ENCODE measurements at places on chromosomes 16 and 17.
A peak's percentile ranks its signal among the peaks of the same experiment; 100 is the strongest.

- DNase-seq: no peak
These were observed 273.4 kb upstream of the TNRC6C start for GRCh38 chr17:77684803-77685798.

- no peak for DNase-seq
These were observed 22.1 kb downstream of the MRC2 start for GRCh38 chr17:62649570-62649969.

DNA sequence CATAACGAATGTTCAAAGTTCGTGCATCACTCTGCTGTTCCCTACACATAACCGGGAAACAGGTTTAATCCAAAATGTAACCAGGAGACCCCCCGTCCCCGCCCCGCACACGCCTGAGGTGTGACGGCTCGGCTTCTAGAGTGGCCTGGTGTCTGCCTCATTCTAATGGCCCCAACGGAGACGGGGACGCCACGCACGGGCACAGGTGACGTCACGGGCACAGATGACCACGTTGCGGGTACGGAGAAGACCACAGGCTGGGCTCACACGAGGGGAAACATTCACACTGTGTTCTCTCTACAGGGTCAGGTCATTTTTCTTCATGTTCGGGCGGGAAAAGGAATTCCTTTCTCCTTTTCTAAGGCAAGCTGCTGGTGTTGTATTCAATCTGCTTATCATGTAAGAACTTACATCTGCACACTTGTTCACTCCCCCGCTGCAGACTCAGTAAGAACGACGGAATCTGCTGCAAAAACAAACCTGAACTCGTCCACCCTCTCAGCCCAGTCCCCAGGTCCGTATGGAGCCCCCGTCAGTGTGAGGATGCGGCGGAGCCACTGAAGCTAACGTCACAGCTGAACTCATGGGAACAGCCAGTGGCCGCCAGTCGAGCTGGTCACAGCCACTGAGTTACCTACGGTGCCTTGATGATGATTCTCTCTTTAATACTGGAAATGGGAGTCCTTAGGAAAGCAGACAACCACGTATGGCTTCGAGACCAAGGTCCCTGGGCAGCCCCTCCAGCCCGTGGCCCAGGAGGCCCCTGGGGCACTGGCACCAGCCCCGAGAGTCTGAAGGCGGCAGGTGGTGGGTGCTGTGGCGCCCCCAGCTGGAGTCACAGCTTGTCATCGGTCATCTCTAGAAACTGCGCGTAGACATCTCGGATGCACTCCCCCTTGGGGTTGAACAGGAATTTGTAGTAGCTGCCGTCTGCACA, 32.9 kb downstream of the WDR45B start:
- DNase-seq: peak; percentile 45

DNA sequence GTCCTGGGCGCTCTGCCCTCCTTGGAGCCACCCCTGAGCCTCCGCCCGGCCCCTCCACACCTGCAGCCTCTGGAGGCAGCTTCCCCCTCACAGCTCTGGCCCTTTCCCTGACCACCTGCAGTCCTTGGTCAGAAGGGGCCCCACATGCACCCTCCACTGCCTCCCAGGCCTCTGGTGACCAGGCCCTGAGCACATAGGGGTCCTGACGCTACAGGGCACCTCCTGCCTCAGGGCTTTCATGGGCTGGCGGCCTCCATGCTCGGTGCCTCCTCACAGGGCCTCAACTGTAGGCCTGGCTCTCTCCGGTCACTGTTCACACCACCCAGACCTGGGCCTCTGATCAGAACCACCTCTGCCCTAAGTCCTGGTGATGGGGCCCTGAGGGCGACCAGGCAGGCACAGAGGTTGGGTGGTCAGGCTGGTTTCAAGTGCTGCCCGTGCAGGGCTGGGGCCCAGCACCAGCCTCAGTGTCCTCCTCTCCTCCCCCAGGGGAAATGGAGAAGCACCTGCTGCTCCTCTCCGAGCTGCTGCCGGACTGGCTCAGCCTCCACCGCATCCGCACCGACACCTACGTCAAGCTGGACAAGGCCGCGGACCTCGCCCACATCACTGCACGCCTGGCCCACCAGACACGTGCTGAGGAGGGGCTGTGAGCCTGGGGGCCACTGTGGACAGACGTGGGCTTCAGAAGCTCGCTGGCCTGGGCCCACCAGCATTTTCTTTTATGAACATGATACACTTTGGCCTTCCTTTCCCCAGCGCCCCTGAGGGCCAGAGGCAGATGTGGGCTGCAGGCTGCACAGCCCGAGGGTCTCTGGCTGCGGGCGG, 3.9 kb downstream of the APRT start:
- no peak for DNase-seq

GRCh38 chr17:76672892-76673291, 29.3 kb upstream of the ST6GALNAC1 start:
- no peak for DNase-seq

- DNase-seq: no peak
These were observed 351.1 kb downstream of the KCNJ2 start for GRCh38 chr17:70520447-70520846.

- no peak for DNase-seq
These were observed 226.3 kb downstream of the MSI2 start for GRCh38 chr17:57482657-57483056.

DNA sequence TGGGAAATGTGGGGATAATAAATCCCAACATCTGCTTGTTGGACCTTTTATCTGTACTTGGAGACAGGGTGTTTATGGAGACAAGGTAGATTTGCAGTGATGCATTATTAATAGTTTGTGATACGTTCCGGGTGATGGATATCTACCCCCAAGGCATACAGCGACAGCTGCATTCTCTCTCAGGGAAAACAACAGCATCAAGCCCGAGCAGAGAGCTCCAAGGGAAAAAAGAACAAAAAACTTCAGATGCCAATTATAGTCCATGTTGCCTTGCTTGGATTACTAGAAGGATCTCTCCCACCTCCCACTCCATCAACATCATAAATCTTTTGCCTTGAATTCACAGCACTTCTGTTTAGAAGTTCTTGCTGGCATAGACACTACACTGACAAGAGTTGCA, 187.5 kb upstream of the CDH11 start:
- peak; percentile 95 for DNase-seq

DNA sequence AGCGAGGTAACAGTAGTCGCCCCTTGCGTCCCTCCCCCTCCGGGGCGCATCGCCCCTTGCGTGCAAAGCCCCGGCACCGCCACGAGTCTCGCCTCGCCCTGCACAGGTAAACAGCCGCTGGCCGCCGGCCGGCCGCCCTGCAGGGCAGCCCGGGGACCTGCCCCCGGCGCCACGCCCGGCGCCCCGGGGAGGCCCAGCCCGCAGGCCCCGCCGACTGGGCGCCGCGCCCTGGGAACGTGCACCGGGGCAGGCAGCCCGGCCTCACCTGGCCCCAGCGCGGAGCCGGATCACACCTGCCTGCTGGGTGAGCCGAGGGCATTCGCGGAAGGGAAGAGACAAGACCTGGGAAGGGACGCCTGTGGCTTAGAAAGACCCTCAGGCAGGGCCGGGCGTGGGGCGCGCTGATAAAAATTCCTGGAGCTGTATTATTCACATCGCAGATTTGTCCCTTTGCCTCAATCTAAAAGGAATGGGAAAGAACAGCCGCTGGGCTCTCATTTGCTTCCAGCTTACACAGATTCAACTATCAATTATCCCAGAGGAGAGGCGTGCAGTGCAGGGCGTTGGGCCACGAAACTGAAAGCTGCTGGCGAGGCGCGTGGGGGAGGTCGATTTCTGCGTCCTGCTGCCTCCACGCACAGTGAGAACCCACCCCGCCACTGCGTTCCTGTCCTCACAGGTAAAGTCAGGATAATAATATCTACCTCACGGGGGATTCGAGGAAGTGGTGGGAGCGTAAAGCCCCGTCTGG, 451.9 kb downstream of the SLC39A11 start:
- no peak for DNase-seq

- DNase-seq: peak; percentile 85
These were observed 224.4 kb downstream of the PRKCA start for GRCh38 chr17:66526827-66527226.

GRCh38 chr16:8594149-8594666, 3.9 kb upstream of the TMEM114 start:
- DNase-seq: no peak
